ENCODE measurements at places on chromosomes 4 and X.
A peak's percentile ranks its signal among the peaks of the same experiment; 100 is the strongest.

GRCh38 chrX:28787206-28787605 is 200.0 kb downstream of the IL1RAPL1 start:
- DNase-seq = no peak

DNA sequence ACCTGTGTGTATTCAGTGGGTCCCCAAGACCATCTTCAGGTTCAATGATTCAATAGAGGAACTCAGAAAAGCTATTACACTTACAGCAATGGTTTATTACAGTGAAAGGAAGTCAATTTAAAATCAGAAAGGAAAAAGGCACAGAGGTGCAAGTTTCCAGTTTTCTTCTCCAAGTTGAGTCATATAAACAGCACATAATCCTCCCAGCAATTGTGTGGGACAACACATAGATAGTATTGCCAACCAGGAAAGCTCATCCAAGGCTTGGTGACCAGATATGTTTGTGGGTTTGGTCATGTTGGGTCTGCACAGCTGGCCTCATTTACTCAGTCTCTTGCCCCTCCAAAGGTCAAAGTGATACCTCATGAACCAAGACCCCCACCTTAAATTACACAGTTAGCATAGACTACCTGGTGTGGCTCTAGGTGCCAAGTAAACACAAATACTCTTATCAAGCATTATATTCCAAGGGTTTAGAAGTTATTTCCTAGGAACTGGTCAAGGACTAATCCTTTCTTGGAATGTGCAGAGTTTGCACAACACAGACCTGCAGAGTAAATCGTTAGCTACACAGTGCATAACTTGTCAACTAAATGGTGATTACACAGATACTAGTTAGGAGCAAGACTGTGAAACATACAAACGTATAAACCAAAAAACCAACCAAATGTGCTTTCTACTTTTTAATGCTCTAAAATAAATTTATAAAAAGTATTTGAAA is 777.3 kb downstream of the PCDH18 start:
- no peak for DNase-seq

DNA sequence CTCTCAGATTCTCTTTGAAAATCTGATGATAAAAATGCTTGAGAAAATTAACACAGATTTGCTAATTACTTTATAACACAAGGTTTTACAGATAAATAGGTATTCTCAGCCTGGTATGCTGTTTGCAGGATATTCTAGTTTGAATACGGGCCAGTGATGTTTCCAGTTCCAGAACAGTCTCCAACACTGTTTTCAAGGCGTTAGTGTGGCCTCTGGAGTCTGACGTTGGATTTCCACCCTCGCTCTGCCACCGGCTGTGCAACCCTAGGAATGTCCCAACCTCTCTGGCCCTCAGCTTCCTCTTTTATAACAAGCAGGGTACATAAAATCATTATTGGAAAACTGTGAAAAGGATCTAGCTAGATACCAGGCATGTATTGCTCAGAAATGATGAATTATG is 23.8 kb upstream of the CYP4V2 start:
- no peak for DNase-seq

- no peak for DNase-seq
Observed at GRCh38 chrX:110159235-110159634, 156.3 kb downstream of the TMEM164 start.

DNA sequence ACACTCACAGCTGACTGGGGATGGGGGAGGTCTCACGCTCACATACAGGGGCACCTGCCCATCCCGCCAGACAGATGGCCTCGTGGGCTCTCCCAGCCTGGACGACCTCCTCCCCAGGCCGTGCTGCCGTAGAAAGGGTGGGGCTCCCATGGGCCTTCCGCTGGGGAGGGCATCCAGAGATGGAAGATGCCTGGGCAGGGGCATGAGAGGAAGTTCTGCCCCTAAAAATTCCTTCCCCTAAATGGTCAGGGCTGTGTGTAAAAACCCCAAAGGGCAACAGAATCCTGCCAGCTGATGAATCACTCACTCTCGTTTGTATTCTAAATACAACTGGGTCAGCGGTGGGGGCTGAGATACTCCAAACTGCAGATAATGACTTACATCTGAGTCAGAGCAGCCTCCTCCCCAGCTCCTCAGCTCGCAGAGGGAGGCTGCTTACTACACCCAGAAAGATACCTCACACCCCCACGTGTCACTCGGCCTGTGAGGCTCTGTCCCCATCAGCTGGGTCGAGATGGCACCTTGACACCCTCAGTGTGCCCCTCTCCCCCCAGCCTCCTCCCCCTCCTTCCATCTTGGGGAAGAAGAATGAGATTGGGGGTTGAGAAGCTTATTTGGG is 10.1 kb downstream of the WDR1 start:
- peak; percentile 71 for DNase-seq

DNA sequence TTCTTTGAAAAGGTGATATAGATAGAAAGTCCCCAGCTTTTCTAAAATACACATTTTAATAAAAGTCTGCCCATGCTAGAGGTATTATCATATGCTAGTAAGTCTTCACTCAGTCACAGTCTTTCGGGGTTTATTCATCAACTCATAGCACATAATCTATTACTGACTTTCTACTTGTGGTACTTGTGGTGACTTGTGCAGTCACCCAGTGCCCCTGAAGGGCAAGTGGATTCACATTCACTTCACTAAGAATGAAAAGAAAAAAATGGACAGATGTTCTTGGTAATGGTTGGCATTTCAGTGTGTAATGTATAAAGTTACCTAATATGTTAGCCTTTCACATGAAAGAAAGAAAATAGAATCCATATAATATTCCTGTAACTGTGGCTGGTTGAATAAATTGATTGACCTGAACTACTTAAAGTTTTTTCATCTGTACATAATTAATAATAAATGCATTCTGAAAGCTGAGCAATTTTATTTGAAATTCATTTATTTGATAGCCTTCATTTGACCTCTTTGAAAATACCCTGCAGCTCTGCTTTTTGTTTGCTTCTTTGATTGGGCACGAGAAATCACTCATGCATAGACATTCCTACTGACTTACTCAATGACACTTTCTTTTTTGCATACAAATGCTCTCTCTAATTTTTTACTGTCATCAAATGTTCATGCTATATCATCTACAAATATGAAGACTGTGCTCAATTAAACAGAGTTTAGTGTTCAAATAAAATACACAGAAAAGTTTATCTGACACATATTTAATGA is 39.5 kb upstream of the ZNF330 start:
- no peak for DNase-seq

DNA sequence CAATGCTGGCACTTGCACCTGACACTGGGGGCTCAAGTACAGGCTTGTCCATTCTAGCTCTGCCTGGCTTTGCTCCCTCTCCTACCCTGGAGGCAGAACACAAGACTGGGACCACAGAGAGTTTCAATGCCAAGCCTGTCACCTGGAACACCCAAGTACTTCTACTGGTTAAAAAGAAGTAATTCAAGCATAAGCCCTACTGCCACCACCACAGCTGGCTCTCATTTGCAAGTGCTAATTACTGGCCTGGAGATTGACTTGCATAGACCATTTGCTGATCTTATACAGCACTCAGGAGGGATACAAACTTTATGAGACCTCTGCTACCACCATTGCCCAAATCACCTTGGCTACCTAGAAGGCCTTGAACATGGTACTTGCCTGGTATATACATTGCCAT is 1550.9 kb downstream of the C4orf33 start:
- DNase-seq = no peak

DNA sequence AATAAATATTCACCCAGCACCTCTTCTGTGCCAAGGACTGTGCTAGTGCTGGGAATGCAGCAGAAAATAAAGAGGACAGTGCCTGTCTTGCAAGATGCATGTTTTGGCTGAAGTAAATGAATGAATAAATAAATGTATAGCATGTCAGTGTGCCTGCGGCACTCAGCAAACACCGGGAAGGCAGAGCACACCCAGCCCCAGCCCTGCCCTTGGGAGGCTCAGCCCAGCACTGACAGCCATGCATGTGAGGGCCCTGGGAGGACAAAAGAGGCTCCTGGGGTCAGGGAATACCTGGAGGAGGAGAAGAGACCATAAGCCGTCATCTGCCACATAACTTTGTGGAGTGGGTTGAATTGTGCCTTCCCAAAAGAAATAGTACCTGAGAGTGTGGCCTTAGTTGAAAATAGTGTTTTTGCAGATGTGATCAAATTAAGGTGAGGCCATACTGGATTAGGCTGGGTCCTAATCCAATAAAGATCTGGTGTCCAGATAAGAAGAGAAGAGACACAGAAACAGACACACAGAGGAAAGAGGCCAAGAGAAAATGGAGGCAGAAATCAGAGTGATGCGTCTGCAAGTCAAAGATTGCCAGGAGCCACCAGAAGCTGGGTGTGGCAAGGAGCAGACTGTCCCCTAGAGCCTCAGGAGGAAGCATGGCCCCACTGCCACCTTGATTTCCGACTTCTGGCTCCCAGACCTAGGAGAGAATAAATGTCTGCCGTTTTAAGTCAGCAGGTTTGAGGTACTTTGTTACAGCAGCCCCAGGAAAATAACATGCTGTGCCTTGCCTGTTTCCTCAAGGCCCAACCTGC is 16.3 kb downstream of the C4orf50 start:
- DNase-seq = no peak

DNA sequence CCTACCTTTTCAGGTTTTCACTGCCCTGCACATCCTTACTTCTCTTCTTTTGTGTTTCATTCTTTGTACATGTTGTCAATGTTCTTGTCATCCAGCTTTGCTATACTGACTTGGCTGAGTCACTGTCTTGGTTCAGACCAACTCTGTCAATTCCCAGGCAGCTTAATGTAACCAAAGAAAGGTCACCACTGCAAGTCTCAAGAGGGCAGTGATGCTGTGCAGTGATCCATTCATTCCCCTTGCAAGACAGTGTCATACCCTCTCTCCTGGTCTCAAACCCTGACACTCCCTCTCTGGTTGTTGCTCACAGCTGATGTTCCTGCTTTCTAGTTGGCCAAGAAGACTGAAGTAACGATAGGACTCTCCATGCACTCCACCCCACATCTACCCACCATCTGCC is 17.5 kb downstream of the RAB39B start:
- DNase-seq = no peak

DNA sequence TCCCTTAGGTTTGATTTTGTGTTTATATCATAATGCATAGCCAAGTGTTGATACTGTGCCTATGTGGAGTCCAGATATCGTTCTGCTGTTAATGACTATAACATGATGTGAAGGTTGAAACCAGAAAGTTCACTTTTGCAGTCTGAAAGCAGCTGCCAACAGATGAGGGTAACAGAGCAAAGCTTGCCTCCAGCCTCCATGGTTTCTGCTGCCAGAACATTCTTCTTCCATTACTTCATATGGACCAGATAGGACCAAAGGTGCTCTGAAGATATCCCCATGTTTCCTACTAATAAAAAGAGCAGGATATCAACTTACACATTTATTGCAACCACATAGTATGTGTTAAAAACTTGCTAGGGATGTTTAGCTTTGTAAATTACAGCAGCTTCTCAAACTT is 394.1 kb downstream of the SPRY1 start:
- DNase-seq = no peak

DNA sequence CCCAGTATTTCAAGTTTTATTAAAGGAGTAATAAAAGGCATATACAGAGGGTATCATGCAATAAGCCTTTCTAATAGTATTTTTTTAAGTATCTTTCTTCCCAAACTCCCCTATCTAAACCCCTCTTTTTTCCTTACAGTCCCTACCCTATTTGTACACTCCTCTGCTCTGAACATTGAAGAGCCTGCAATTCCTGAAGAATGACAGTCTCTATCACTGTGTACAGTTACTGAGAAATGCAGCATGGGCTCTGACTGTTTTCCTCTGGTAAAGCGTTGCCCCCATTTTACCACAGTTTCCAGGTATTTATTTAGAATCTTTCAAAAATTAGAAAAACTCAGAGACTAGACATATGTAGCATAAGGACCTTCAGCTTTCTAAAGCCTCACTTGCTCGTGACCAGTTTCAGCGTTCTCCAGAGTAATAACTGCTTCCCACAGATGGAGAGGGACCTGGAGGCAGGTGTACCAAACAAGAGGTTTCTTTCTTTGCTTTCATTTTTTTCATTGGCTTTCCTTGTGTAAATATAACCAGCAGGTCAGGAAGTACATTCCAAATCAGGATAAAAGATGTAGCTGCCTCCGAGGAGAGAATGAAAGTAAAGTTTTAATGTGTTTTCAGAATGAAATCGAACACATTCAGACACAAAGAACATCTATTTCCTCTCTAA is 230.8 kb downstream of the CFAP299 start:
- DNase-seq = no peak

GRCh38 chr4:143404555-143404954 is 67.9 kb downstream of the GAB1 start:
- DNase-seq = no peak

DNA sequence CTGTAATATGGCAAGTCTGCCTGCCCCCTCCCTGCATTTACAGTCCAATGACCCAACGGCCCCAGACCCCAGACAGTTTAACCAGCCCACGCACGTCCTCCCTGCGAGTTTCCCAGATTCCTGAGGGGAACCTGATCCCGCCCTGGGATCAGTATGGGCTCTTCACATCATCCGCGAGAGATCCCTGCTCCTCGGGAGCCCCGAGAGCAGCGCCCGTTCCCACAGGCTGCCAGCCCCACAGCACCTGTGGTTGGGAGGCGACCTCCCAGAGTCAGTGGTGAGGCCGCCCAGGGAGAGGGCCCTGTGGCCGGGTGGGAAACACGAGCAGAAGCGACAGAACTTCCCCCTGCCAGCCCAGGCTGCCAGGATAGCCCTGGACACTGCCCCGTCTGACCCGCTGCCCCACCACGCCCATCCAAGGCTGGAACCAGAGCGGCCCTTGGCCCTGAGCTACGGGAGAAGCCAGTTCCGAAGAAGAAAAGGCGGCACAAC is 32.8 kb downstream of the TSC22D3 start:
- DNase-seq = no peak

GRCh38 chr4:145482209-145483037 is 770 bp downstream of the SMAD1 start:
- peak; percentile 76 for DNase-seq

- DNase-seq = no peak
Observed at GRCh38 chr4:132646186-132646585, 502.9 kb upstream of the PCDH10 start.

DNA sequence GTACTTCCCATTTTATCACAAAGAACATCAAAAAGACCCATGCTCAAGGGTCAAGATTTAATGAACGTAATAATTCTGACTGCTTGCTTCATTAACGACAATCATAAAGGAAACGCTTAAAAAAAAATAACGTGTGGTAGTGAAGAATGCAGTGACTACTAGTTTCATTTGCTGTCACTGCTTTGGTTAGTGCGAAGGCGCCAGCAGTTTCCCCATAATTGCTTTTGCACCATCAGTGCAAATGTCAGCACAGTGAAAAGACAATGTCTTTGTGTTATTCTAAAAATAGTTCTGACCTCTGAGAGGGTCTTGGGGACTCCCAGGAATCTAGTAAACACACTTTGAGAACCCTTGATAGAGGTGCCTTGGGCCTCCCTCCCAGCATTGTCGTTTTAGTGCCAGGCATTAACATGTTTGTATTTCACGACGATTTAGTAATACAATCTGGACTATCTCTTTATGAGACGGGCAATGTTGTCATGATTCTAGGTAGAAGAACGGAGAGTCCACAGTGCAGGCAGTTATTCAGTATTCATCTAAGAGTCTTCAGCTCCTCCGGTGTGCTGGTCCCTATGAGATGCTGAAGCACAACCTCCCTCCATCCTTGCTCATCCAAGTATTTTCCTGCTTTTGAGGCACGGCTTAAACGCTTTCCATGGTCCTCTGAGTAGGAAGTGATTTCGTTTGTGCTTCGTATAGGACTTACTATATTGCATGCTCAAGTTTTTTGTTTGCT is 71.0 kb downstream of the AFF1 start:
- peak; percentile 7 for DNase-seq

GRCh38 chr4:102328045-102328444 is 17.2 kb downstream of the SLC39A8 start:
- DNase-seq = no peak

GRCh38 chr4:1819284-1819683 is 26.2 kb downstream of the FGFR3 start:
- no peak for DNase-seq
